ENCODE measurements at places on chromosomes 12 and 14.
A peak's percentile ranks its signal among the peaks of the same experiment; 100 is the strongest.

DNA sequence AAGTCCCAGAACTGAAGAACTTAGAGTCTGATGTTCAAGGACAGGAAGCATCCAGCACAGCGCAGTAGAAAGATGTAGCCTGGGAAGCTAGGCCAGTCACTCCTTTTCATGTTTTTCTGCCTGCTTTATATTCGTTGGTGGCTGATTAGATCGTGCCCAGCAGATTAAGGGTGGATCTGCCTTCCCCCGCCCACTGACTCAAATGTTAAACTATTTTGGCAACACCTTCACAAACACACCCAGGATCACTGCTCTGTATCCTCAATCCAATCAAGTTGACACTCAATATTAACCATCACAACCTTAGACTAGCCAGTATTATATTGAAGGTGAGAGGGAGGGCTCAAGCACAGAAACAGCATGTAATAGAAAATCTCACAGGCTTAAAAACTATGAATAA lies 222.9 kb downstream of the C12orf50 start:
- no peak for DNase-seq

DNA sequence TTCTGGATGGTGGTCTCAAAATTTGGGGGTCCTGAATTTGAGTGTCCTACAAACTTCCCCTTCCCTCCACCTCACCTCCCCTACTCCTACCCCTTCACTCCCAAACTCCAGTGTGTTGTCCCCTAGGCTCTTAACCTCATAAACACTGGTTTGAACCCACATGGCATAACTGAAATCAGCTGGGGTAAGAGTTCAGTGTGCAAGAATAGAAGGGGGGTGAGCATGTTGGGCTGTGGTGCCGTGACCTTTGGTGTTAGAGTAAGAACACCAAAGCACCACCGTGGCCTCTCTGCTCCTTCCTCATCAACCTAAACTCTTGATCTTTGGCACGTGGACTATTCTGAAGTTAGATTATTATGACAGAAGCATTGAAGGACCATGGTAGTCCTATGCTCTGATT lies 11.0 kb downstream of the PCBP2 start:
- DNase-seq: no peak

DNA sequence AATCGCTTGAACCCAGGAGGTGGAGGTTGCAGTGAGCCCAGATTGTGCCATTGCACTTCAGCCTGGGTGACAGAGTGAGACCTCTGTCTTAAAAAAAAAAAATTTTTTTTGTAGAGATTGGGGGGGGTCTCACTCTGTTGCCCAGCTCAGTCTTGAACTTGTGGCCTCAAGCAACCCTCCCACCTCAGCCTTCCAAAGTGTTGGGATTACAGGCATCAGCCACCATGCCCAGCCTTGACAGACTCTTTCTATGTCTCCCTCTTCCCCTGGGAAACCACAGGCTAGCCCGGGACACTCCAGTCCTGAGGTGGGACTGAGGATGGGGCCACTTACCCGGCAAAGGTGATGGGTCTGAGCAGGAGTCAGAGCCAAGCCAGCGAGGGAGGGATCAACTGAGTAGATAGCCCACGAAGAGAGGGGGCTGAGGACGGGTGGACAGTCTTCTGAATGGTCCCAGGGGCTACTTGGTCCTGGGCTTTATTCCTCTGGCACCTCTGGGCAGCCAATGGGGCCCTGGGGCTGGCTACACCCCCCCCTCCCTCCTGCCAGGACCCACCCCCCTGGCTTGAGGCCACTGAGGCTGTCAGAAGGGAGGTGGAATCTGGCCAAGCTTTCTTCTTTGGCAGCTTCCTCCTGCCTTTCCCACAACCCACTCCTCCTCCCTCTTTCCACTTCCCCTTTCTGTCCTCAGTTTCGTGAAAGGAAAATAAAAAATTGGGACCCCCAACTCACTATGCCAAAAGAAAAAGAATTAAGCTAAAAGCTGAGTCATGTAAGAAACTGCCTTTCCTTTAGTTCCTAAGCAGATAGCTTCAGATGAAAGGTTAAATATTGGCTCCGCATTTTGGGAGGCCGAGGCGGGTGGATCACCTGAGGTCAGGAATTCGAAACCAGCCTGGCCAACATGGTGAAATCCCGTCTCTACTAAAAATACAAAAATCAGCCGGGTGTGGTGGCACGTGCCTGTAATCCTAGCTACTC lies at the start of gene SDS:
SDS (minus strand) TSS at position 453 of the 981 bp plus-strand sequence. CDS start 4,179 bp downstream, outside the sequence.
- peak; percentile 26 for DNase-seq

GRCh38 chr14:76326918-76327689 lies 48.8 kb upstream of the ESRRB start:
- DNase-seq: no peak

DNA sequence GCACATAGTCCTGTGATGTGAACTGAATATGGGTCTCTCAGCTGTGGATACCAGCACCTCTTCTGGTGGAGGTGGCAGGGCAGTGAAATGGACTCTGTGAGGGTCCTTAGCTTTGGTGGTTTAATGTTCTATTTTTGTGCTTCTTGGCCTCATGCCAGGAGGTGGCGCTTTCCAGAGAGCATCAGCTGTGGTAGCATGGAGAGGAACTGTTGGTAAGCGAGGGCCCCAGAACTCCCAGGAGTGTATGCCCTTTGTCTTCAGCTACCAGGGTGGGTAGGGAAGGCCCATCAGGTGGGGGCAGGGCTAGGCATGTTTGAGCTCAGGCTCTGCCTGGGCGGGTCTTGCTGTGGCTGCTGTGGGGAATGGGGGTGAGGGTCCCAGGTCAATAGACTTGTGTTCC lies 241.7 kb downstream of the AEBP2 start:
- DNase-seq: peak; percentile 23

DNA sequence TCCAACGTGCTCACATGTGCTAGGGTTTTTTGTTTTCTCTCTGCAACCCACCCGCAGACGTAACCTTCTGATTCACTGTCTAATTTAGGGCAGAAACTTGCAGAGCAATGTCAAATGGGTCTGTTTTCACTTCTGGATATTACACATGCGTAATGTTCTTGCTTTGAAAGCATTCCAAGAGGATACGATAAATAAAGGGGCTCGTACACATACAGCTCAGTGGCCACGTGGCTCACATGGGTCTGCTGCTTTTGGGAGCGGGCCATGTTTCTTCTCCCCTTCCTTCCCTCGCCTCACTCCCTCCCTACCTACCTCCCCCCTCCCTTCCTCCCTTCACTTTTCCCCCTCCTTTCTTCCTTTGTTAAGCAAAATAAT lies 23.4 kb downstream of the CACNA1C start:
- no peak for DNase-seq

- no peak for DNase-seq
Measured at GRCh38 chr12:18562531-18562930, 175.3 kb downstream of the PLCZ1 start.

- DNase-seq: peak; percentile 66
Measured at GRCh38 chr14:39265033-39265432, 31.3 kb downstream of the MIA2 start.

DNA sequence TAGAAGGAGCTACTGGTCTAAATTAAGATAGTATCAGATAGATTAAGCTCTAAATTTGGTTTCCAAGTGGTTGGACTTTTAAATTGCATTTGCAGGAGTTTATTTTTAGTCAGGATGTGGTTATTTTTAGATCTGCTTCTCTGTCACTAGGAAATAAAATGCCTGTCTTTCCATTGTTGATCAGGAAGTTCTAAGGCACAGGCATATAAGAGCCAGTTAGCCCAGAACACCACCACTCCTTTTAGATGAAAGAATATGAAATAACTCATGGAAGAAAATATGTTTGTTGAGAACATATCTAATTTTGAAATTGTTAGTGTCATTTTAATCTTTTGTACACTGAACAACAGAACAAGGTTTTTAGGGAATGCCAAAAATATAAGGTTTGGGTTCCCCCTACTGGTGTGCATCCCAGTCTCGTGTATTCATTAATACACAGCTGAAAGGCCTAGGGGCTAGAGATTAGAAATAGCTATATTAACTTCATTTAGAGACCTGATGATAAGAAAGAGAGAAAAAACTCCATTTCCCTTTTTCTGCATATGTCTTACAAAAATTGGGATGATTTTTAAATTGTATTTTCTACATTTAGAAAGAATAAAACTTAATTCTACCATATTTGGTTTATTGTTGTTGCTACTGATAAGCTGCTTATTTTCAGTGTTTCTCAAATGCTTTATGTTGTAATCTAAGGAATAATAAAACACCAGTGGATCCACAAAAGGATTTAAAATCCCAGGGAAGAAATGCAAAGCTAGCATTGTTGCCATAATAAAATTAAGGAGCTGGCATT lies 67.2 kb downstream of the RIC8B start:
- DNase-seq: peak; percentile 76

DNA sequence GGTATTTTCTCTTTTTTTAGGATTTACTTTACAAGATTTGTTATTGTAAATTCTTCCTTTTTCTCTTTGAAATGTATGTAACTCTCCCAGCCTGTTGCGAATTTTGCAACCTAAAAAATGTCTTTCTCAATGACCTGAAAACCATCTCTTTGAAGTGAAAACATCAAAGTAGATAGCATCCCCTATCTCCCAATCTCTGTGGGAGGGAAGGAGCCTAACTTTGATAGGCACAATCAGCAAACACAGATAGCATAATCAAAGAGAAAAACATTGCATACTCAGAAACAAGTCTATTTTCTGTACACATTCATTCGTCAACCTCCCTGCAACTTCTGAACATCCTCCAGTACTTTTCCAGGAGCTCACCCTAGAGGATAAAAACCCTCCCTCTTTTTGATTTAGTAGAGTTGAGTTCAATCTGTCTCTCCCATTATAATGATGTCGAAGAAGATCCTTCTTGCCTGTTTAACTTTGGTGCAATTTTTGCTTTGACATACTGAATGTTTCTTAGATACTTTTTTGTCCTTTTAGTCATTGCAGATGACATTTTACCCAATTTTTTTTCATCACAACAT lies 849.2 kb upstream of the LRFN5 start:
- no peak for DNase-seq
